ENCODE measurements at places on chromosomes 12 and 14.

GRCh38 chr12:124722878-124723277, 140.8 kb downstream of the SCARB1 start:
- DNase-seq = no peak

DNA sequence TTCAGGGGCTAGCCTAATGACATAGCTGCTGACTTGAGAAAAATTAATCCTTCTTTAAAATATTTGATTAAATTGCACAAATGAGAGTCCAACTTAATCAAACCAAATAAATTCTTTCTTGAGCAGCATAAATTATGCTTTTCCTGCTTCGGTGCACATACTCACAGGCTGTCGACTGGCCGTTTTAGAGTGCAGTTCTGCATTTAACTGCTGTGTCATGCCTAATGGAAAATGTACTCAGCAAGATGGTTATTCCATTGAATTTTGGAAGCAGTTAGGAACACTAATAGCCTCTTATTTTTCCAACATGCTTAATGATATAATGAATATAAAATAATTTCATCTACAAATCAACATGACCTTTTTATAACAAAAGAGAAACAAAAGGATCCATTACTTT, 266.1 kb upstream of the LRIG3 start:
- DNase-seq = no peak

DNA sequence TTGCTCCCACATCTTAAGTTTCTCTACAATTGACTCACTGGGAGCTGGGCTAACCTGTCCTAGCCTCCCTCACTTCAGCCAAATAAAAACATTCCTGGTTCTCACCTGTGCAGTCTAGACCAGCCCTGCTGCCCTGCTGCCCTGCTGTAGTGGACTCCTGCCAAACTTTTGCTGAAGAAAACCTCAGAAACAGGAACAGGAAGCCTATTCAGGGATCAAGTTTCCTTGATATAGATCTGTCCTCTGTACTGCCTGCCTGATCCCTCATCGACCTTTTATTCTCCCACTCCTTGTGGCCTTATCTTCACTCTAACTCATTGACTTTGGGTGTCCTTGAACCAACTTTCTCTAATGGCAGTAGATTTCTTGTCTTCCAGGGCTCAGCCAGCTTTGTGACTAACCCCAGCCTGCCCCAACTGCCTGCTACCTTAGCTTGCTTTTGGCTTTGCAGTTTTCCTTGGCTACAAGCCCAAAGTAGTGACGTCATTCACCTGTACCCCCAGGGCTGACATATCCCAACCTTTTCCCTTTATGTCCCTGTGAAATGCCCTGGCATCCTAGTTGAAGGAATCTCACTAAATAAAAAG, 234.8 kb downstream of the DUSP6 start:
- no peak for DNase-seq

DNA sequence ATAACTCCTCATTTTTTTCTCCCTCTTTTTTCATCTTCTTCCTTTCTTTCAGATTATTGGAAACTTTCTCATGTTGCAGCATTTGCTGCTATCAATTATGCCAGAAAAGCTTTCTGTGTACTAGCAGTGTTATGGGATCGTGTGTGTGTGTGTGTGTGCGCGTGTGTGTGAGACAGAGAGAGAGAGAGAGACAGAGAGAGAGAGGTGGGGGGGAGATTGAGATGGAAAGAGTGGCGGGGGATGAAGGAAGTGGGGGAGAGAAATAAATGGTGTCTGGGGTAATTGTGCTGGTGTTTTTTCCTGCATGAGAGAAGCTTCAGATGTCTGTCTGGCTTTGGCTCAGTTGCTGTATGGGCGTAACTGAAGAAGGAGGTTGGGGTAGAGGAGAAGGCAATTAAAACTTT, 268.9 kb downstream of the RAD51B start:
- no peak for DNase-seq

GRCh38 chr12:27672051-27672450, 24.2 kb upstream of the REP15 start:
- DNase-seq = no peak

DNA sequence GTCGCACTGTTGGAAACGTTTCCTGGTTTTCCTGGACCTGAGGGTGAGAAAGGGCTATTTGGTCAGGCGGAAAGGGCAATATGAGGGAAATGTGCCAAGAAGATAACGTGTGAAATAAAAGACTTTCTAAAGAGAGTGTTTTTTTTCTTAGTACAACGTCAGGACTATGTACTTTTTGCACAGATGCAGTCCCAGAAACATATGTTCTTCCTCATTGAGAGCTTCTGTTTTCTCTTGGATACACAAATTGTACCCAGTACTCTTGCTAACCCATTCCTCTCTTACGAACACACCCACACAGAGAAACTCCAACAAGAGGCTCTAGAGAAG, 669 bp upstream of the PKP2 start:
- DNase-seq = no peak

DNA sequence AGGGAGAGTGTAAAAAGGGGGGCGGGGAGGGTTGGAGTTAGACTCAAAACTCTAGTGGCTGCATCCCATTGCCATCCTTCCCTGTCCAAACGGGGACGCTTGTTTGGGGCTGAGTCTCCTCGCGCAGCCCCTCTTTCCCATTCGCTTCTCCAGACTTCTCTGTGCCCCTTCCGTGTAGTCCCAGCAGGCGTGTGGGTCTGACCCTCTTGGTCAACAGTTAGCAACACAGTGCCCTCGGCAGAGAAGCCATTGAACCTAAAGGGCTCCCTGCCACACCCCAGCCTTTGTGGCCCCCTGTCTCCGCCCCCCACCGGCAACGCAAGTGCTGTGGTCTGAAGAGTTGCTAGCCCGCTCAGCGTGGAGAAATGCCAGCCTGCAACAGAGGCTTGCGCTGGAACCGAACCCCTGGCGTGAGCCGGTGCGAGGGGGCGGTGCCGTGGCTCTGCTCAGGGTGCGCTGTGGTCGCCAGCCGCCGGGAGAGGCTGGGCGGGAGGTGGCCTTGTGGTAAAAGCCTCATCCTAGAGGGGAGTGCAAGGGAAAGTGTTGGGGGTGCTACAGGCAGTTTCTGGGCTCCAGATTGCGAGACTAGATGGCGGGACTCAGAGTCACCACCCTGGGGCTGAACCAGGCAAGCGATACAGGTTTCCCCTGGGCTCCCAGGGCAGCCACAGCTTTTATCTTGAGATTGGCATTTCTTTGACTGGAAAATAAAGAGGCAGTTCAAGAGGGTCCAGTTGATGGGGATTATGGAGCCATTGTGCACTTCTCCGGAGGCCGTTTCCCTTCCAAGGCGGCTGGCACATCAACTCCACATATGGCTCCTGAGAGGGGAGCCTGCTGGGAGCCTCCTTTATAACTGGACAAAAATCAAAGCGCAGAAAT, 2.1 kb downstream of the PLXNC1 start:
- DNase-seq = no peak

DNA sequence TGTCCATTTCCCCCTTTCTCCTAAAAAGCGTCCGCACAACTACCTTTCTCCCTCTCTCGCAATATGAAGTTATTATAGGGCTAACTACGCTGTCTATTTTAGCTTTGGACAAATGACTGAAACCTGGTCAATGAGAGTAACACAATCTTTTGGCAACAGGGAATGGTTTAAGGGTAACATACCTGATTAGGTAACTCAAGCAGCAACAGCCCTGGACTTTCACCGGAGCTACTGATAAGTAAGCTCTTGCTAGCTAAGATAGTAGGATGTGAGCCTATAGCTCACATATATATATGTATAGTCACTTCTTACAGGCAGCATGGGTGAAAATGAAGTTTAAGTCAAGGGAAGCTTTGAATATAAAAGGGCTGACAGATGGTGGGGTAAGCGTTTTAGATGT, 313.0 kb downstream of the CEP128 start:
- no peak for DNase-seq

- no peak for DNase-seq
These were observed 156.6 kb downstream of the DAD1 start for GRCh38 chr14:22432348-22432976.

GRCh38 chr12:110794623-110795280, 52.0 kb upstream of the CCDC63 start:
- DNase-seq = no peak

DNA sequence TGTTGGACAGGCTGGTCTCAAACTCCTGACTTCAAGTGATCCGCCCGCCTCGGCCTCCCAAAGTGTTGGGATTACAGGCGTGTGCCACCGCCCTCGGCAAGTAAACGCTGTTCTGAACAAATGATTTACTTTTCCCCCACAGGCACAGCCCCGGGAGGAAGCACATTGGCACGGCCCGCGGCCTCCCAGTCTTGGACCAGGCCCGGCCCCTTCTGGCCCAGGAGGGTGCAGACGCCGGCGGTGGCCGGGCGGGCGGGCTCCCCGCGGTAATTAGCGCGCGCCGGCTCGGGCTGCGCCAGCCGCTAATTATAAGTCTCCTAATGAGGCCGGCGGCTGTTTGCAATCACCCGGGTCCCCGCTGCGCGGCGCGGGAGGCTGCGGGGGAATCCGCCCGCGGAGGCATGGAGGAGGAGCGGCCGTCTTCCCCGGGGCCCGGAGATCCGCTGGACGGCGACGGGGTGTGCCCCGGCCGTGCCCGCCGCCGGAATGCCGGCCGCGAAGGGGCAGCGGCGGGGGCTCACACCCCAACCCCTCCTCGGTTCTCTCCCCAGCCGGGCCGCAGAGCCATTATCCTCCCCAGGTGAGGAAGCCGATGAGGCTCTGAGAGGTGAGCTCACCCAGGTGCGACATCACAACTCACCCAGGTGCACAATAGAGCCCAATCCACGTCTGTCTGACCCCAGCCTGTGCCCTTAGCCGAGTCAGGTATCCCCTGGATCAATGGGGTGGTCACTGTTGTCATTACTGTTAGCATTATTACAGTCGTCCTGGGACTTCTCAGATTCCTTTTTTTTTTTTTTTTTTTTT, 3.3 kb upstream of the POP5 start:
- DNase-seq = peak; percentile 59

GRCh38 chr14:23356662-23357061, 4.0 kb upstream of the SLC22A17 start:
- no peak for DNase-seq

GRCh38 chr12:109582636-109583035, 9.0 kb downstream of the MVK start:
- DNase-seq = no peak
